ENCODE measurements at places on chromosomes 13 and 19.

DNA sequence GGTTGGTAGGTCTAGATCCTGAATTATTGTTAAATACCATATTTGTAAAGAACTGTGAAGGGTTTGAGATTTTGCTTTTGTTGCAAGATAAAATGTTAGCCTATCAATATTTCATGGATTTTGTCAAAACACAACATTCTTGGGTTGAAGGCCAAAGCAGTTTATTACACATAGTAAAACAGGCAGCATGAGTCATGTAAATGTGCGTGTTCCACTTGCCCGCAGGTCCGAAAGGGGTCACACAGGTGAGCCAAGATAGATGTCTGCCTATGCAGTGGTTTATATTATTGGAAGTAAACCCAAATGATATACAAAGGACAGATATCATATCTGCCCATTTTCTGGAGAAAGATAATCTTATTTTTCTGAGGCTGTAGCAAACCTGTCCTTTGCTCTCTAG, 1654.4 kb upstream of the SPRY2 start:
- no peak for DNase-seq

- peak; percentile 86 for DNase-seq
These were observed 1.8 kb downstream of the TNPO2 start for GRCh38 chr19:12721656-12722565.

GRCh38 chr19:27734496-27735220, 1478.3 kb downstream of the UQCRFS1 start:
- DNase-seq: no peak

DNA sequence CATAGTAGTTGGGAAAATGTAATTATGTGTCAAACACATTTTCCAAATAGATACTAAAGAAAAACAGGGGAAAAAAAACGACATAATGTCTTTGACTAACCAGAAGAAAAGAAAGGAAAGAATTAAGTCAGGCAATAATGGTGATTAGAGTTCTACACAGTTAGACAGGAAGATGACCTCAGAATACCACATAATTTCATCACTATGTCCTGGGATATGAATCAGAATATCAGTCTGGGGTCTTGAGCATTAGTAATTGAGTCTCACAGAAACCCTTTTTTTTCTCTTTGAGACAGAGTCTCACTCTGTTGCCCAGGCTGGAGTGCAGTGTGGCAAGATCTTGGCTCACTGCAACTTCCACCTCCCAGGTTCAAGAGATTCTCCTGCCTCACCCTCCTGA, 503.4 kb downstream of the SLITRK1 start:
- DNase-seq: no peak

DNA sequence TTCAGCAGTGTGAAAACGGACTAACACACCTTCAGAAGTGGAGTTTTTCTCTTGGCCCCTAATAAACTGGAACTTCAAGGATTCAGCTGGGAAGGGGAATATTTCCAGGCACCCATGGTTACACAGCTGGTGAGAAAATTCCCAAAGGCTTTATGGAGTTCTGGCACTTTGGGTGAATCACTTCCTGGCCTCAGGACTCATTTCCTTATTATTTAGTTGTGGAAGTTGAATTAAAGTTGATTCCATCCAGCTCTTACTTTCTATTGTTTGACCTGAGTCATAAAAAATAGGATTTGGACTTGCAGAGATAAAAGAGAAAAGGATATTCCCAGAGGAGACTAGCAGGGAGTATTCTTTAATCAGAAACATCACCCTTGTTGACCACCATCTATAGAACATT, 882.1 kb downstream of the UQCRFS1 start:
- DNase-seq: no peak

DNA sequence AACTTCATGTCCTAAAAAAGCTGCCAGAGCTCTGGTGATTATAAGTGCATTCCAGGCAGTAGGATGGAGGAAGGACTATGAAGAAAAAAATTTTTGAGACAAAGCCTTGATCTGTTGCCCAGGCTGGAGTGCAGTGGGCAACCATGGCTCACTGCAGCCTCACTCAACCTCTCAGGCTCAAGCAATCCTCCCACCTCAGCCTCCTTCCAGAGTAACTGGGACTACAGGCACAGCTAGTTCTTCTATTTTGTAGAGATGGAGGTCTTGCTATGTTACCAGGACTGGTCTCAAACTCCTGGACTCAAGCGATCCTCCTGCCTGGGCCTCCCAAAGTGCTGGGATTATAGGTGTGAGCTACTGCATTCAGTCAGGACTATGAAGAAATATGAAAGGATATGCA, 161.2 kb downstream of the IRS2 start:
- DNase-seq: no peak

GRCh38 chr13:48318821-48319511, 15.4 kb downstream of the RB1 start:
- DNase-seq: no peak

DNA sequence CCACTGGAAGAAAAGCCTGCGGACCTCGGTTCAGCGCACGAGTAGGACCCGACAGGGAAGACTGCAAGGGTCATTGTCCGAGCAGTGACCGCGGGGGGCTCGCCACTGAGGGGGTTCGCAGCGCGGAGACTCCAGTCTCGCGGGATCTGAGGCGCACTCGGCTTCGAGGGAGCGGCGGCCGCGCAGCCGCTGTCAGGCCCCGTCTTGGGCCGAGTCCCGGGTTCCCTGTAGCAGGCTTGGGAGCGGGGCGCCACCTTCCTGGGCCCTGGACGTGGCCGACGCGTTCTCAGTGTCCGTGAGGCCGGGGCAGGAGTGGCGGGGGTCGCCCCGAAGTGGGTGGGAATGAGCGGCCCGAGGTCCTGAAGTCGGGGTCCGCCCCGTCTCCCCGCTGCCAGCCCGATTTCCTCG, 474 bp upstream of the FAM174C start:
- DNase-seq: no peak

DNA sequence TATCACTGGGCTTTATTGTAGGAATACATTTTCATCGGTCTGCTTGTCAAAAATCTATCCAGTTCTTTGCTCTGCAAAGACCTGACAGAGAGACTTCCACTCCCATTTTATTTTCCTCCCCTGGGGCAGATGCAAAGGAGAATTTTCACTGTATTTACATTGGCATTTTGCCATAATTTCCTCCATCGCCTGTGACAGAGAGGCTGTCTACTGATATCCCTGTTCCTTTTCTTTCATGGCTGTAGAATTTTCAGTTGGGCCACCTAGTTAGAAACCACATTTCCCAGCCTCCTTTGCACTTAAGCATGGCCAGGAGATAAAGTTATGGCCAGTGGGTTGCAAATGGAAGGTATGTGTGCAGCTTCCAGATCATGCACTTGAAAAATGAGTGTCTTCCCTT, 89.3 kb downstream of the NUFIP1 start:
- no peak for DNase-seq

- no peak for DNase-seq
These were observed 549 bp downstream of the TIMM50 start for GRCh38 chr19:39481229-39481545.

GRCh38 chr13:100196375-100196774, 107.5 kb downstream of the PCCA start:
- no peak for DNase-seq

DNA sequence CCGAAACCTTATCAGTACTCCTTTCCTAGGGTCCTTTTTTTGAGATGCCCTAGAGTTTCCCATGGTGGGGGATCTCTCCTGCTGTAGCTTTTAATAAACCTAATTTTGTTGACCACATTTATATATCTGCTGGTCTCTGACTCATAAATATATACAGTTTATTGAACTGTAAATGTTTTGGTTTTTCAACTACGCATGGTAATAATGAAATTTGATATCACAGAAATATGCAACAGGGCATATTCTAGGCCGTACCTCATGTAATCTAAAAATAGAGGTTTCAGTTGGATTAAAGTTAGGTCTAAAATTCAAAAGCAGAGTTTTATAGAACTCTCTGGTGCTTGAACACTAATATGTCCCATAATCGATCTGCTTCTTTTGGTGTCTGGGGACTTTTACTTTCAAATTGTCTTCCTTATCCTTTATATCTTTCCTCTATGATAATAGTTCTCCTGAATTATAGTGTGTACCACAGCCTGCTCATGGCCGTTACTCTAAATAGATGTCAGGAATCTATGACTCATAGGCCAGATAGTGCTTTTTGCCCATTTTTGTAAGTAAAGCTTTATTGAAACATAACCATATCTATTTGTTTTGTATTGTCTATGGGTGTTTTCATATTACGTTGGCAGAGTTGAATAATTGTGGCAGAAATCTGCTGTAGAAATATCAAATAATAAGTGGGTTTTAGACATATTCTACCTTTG, 324.8 kb upstream of the PCDH9 start:
- DNase-seq: no peak

DNA sequence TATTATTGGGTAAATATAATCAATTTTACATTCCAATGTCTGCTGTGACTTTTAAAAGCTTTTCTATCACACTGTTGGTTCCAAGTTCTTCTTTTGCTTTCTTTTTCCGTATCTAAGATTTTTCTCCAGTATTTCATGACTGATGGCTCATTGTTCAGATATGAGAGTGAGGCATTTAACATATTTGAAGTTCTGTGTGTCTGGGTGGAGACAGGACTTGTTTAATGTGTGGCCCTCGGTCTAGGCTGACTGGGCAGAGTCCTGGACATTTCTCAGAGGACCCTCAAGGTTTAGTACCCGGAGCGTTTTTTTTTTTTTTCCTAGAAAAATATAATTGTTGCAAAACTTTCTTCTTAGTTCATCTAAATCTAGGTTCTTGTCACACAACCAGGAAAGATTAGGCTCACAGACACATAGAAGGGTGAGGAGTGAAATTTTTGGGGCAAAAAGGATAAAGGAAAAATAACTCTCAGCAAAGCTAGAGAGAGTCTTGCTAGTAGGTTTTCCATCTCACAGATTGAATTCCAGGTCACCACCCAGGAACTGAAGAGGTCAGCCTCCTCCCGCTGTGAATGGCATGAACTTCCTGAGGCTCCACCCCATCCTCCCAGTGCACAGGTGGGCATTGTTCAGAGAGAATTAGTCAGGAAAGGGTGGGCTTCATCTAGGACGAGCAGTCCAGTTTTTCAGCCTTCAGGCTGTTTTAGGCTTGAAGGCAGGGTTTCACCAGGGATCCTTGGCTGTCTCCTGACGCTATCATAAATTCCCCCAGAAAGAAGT, 1002.4 kb upstream of the PCDH9 start:
- DNase-seq: no peak

- DNase-seq: no peak
These were observed 4.0 kb upstream of the UBE2M start for GRCh38 chr19:58562122-58563033.

DNA sequence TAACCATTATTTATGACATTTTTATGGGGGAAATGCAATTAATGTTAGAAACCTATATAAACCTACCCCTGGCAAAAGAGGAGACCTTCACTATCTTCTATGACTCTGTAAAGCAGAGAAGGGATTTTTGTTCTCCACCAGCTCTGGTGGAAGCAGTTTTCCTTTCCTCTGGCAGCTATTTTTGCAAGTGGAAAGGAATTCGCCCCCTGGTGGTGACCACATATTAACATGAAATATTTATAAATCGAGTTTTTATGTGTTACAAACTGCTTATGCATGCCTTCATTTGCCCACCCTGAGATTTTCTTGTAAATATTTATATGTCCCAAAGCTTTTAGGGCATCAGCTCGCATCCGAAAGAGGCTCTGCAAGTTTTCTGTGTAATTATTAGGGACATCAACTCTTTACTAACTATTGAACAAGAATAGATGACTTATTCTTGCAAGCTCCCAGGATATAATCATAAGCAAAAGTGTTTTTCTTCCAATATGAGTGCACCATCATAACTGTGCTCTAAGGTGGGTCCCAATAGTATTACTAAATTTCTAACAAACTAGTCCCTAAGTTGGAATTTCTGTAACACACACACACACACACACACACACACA, 62.4 kb downstream of the SERTM1 start:
- DNase-seq: no peak

DNA sequence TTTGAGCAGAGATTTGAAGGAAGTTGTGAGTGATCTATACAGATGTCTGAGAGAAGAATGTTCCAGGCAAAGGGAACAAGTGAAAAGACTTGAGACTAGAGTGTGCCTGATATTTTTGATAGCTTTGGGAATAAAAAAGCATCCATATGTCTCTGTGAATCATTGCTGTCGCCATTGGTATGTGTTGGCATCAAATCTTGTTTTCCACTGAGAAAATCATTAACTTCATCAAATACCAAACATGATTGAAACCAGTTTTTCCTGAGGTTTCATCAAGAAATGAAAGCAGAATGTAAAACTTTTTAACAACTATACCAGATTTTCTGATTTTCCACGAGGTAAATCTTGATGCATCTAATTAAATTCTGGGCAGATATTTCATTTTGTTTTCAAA, 862.6 kb downstream of the DIAPH3 start:
- no peak for DNase-seq

Measured in islet precursor cell (in vitro differentiated cells).